HT1080 (cell line): ENCODE measurements at places on chromosomes 4 and X.

DNA sequence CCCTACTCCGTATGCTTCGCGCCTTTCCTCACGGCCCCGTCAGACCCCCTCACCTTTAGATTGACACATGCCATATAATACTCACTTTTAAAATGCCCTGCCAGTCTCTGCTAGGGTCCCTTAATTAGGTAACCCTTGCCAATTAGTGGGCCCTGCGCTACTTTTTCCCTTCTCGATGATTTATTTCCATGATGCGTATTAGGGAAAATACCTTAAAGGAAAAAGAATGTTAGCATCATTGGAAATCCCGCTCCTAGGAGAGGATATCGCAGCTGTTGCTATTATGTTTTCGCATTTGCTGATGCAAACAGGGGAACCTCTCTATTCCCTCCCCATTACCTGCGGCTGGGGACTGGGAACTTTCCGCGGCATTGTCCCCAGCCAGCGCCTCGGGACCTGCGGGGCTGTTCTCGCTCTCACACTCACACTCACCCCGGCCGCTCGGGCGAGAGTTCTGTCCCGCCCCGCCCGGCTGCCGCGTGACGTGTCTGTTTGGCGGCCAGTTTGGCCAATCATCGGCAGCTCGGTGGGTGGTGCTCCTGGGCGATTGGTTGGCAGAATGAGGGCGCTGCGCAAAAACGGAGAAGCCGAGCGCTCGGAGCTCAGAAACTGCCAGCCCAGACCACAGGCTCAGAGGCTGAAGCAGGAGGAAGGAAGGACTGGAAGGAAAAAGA is at the start of gene PCDH10:
PCDH10 (plus strand) TSS at position 605 of the 674 bp plus-strand sequence. CDS start 847 bp downstream, outside the sequence.
- no peak for DNase-seq

GRCh38 chr4:61841714-61842113 is 641.6 kb downstream of the ADGRL3 start:
- no peak for DNase-seq

- DNase-seq: no peak
Observed at GRCh38 chr4:140702096-140702757, 54.0 kb downstream of the TBC1D9 start.

DNA sequence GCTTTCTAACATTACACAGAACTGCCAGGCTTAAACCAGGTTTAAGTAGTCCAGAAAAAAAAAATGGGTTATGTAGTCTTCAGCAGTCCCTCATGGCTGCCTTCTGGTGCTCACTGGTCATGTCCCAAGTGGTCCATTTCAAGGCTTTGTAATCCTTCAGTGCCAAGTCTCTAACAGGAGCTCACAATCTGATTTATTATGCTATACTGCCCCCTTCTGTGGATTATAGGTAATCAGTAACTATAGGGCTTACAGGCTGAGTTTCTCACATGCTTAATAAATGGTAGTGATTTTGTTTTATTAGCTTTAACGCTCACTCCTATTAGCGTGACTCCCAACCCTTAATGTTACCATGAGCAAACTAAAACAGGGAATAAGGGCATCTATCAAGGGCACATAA is 92.5 kb upstream of the EDA2R start:
- DNase-seq: peak; percentile 7

DNA sequence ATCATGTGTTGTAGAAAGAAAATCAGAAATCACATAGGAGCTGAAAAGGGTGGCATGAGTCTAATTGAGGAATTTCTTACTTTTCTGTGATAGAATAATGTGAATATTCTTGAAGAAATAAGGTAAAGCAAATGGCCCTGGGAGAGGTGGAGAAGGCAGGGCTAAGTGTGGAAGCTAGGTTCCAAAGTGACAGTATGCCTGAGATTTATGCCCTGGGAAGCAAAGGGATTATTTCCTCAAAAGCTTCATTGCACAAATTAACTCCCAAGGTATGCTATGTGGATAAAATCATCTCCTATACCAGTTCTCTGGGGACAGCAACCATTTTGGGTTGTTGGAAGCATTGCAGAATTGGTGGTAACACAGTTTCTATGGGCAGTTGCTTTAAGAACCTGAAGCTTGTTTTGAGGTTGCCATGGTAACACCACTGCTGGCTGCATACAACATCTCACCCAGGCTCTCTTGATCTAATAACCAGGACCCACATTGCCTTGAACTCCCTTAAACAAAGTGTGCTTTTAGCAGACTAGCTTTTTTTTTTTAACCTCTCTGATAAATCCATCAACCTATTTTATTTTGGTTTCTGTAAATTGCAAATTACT is 21.0 kb downstream of the MAOA start:
- peak; percentile 6 for DNase-seq

DNA sequence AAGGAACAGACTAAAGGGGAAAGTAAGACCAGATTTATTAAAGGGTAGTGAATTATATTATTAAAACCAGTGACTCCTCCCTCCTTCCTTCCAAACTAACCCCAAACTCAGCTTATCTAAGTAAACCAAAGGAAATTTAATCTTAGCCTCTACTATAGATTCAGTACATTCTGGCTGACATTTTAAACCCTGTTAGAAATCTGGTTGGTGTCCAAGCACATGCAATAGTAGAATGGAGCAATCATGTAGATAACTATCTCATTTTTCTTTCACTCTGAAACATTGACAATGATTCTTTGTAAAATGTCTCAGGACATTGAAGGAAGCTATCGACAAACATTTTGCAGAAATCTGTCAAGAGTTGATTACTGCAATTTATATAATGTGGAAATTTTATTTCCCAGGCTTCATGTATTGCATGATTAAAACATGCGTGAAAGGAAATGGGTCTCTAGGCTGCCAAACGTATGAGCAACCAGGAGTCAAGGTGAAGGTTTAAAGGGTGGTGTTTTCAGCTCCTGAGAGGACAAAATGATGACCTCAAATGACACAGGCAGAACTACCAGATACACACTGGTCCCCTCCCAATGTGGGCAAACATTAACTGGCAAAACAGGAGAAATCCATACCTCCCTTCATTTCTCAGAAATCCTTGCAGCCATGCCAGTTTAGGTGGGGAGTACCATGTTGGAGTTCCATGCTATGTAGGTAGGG is 58.2 kb upstream of the RBM47 start:
- no peak for DNase-seq

GRCh38 chrX:16910376-16910775 is 36.1 kb upstream of the REPS2 start:
- no peak for DNase-seq

GRCh38 chr4:96063639-96064038 is 223.7 kb downstream of the PDHA2 start:
- no peak for DNase-seq
